ENCODE measurements at places on chromosomes 7 and 10. TPM values are rescaled to one million over a fixed set of nuclear protein-coding genes. Genes with fewer than 3 reads are reported as not detected.

Gene CRTAC1
- total RNA-seq, result not detected

Gene NRP1
- 174 TPM for total RNA-seq

Gene DNAJC12
- total RNA-seq, result 1.1 TPM

Gene MBL2
- not detected for total RNA-seq

Gene FFAR4
- total RNA-seq, result not detected

Gene CYP2C8
- total RNA-seq, result not detected

Gene CDK1
- total RNA-seq, result 82.9 TPM

Gene C10orf62
- total RNA-seq, result not detected

Gene HGF
- total RNA-seq, result 194 TPM

Gene GIMAP7
- not detected for total RNA-seq

Gene ATE1
- total RNA-seq, result 39.9 TPM

Gene TMEM236
- 0.09 TPM for total RNA-seq

Gene TRAPPC14
- 3.5 TPM for total RNA-seq

Gene BUD31
- total RNA-seq, result 137 TPM

Gene CYP3A4
- not detected for total RNA-seq

Gene ITIH5
- total RNA-seq, result 0.09 TPM

Gene ADO
- total RNA-seq, result 11.0 TPM

Gene SLC39A12
- not detected for total RNA-seq

All from fibroblast of the aortic adventitia (primary cell).